Germinal center (tissue), 1 donor: ENCODE measurements at places on chromosomes 1 and 21.

- DNase-seq, result no peak
Observed at GRCh38 chr21:34531399-34531798, 19.4 kb upstream of the KCNE1 start.

GRCh38 chr1:151311011-151311410, 16.2 kb downstream of the PI4KB start:
- no peak for DNase-seq

GRCh38 chr1:38135625-38136414, 89.2 kb upstream of the POU3F1 start:
- DNase-seq, result no peak

DNA sequence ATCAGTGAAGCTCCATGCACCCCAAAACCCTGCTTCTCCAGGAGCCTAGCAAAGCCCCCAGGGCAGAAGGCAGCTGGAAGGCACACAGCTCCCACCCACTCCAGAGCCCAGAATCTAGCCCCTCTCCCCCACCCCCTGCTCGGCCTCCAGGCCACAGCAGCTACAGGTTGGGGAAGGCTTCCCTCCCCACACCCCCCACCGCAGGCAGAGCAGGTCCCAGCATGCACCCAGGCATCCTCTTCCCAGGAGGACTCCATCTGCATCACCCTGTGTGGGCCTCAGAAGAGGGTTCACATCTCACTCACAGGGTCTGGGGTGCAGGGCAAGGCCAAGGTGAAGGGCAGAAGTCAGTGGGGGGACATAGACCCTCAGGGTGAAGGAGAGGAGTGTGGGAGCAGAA, 719 bp downstream of the S100A14 start:
- DNase-seq, result no peak

DNA sequence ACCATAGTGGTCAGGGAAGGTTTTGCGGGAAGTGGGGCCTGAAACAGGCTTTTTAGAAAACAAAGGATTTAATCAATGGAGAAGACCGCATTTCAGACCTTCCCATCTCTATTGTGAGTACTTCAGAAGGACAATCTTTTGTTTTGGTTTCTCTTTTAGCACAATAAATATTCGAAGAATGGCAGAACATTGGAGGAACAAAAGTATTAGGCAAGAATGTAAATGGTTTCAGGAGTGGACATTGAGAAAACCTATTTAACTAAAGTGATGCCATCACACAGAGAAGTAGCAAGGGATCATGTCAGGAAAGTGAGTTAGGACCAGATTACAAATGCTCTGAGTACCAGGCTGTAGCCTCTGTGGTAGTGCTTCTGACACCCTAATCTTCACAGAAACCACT, 26.8 kb upstream of the UBE2U start:
- DNase-seq, result no peak

- DNase-seq, result no peak
Observed at GRCh38 chr1:32813941-32814739, 3.0 kb downstream of the YARS1 start.

- DNase-seq, result no peak
Observed at GRCh38 chr1:196355206-196355786, 252.9 kb downstream of the KCNT2 start.

GRCh38 chr1:238468068-238468467, 577.3 kb upstream of the ZP4 start:
- no peak for DNase-seq

- DNase-seq, result no peak
Observed at GRCh38 chr21:17921579-17922530, 102.7 kb upstream of the C21orf91 start.

GRCh38 chr1:167770127-167770526, 48.3 kb downstream of the MPZL1 start:
- no peak for DNase-seq

GRCh38 chr1:87064309-87064708, 149.9 kb downstream of the HS2ST1 start:
- DNase-seq, result no peak

DNA sequence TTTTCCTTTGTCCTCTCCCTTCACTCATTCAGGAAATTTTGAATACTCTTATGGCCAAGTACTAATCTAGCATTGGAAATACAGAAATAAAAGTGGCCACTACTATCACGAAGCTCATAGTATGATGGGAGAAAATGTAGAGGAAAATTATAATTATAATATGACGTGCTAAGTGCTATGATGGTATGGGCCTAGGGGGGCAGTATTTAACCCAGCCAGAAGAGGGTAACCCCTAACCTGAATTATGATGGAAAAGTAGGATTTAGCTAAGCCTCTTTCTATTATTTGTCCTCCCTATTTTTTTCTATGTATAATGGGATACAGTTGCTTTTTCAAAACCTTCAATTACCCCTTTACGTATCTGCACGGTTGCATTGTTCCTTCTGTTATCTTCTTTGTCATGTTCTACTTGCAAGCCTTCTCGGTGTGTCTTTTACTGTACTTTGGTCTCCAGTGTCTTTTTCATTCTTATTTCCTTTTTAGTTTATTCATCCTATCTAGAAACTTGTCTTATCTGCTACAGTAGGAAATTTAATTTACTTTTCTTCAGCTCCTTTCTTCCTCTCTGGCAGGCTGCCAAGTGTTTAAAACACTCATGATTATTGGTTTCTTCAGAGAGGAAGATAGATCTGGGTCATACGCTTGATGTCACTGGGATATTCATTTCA, 88.8 kb upstream of the GPR52 start:
- no peak for DNase-seq

GRCh38 chr1:209983953-209984352, 45.9 kb downstream of the SYT14 start:
- DNase-seq, result no peak

GRCh38 chr1:68230901-68231626, 1.3 kb downstream of the WLS start:
- no peak for DNase-seq
